Stimulated activated CD4-positive, alpha-beta T cell treated with anti-CD3 and anti-CD28 coated beads, Interleukin-2, amount 100 ng/mL, for 48 hours (primary cell): ENCODE measurements at places on chromosomes 12 and 14.

GRCh38 chr12:108835860-108836634 is 21.3 kb downstream of the SSH1 start:
- DNase-seq: no peak

GRCh38 chr12:3140284-3140683 is 63.1 kb downstream of the TSPAN9 start:
- DNase-seq: no peak

GRCh38 chr12:95607642-95608041 is 56.4 kb upstream of the USP44 start:
- DNase-seq: no peak

GRCh38 chr14:62914025-62914424 is 131.2 kb downstream of the KCNH5 start:
- DNase-seq: no peak

GRCh38 chr12:107635139-107635538 is 50.5 kb upstream of the PWP1 start:
- no peak for DNase-seq

DNA sequence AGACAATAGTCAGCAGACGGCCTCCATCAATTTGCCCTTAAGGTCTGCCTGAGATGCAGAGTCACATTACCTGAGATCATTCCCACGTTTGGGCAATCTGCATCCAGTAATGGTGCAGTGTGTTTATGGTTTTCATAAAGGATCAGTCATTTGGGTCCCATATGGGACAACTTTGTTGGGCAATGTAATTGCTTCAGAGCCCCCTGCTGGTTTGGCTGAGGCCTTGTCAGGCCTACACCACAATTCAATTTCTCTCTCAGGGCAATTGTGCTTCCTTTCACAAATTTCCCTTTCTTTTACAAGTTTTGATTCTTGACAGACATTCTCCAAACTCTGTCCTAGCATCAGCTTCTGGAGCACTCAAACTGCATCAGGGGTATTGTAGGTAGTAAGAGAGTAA is 191.2 kb upstream of the SSTR1 start:
- DNase-seq: no peak

DNA sequence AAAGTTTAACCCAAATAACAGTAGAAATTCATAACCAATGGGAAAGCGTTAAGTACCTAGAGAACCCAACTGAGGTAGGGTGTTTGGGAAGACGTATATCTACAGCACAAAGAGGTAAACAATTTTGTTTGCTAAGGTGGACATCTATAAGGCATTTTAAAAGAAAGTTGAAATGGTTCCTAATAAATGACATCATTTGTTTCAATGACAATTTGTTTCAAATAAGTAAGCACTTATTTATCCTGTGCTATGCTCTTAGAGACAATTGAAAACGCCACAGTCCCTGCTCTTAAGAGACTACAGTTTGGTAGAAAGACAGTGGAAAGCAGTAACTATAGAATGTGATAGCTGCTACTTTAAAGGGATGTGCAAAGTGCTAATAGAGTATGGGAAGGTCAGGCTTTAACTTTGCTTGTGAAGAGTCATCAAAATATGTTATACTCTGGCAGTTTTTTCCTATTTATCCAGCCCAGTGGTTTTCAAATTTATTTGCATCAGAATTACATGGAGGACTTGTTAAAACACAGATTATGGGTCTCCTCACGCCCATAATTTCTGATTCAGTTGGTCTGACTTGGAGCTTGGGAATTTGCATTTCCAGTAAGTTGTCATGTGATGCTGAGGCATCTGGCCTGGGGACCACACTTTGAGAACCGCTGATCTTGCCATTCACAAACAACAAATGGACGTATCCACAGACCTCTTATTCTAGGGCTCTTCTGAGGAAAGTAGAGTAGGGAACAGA is 19.6 kb upstream of the SMCO2 start:
- DNase-seq: no peak

- no peak for DNase-seq
These were observed 69.4 kb upstream of the RHOJ start for GRCh38 chr14:63134801-63135200.

GRCh38 chr14:88323086-88323522 is at the start of gene KCNK10:
TSS of gene KCNK10 (minus strand) at chr14:88323269. CDS start at chr14:88322798, 471 bp downstream.
- no peak for DNase-seq

DNA sequence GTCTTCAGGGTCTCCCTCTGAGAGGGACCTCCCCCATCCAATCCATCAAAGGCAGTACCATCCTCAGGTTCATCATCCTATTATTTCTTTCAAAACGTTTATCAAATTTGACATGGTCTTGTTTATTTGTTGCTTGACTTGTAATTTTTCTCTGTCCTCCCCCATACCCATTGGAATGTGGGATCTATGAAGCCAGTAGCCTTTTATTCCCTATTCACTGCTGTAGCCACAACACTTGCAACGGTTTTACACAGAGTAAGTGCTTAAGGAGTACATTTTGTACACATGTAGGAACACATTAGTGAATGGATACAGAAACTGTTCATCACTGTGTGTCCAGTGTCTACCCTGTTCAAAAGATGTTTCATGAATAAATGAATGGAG is 41.5 kb downstream of the IGF1 start:
- DNase-seq: no peak

- no peak for DNase-seq
These were observed 282.1 kb upstream of the GRIP1 start for GRCh38 chr12:66960704-66961690.

DNA sequence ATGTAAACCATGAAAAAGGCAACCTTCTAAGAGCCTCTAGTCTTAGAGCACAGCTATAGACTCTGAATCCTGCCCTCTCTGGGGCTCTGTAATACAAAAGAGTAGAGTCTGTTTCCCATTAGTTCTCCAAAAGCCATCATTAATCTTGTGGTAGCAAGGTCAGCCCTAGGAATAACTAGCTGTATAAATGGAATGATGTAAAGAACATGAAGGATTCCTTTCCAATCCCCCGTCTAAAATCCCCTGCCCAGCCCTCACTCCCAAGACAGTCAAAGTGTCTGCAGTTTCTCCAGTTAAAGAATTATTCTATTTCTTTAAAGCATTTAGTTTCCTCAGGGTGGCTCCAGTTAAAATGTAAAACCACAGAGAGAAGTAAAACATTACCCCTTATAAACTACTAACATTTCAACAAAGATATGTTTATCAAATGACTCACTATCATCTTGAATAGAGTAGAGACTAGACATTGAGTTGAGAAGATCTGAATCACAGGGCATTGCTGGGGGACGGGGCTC is 104.2 kb downstream of the ST8SIA1 start:
- no peak for DNase-seq

GRCh38 chr14:24390701-24391468 is 7.9 kb upstream of the NYNRIN start:
- no peak for DNase-seq

- no peak for DNase-seq
These were observed 96.0 kb upstream of the SLC38A4 start for GRCh38 chr12:46921764-46922133.

DNA sequence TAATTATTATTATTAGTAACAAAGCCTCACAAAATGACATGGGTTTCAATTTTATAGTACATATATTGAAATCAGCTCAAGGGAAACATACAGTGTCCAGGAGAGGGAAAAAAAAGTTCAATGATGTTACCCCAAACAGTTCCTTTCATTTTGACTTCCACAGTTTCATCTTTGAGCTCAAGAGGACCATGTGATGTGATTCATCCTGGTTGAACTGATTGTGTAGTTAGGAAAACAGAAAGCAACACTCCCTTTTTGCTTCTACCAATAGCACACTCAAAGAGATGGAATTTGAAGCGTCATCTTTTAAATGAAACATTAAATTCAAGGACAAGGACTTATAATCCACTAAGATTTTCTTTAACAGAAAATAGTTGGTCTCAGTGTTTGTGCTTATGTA is 461.0 kb downstream of the FOXG1 start:
- DNase-seq: no peak

DNA sequence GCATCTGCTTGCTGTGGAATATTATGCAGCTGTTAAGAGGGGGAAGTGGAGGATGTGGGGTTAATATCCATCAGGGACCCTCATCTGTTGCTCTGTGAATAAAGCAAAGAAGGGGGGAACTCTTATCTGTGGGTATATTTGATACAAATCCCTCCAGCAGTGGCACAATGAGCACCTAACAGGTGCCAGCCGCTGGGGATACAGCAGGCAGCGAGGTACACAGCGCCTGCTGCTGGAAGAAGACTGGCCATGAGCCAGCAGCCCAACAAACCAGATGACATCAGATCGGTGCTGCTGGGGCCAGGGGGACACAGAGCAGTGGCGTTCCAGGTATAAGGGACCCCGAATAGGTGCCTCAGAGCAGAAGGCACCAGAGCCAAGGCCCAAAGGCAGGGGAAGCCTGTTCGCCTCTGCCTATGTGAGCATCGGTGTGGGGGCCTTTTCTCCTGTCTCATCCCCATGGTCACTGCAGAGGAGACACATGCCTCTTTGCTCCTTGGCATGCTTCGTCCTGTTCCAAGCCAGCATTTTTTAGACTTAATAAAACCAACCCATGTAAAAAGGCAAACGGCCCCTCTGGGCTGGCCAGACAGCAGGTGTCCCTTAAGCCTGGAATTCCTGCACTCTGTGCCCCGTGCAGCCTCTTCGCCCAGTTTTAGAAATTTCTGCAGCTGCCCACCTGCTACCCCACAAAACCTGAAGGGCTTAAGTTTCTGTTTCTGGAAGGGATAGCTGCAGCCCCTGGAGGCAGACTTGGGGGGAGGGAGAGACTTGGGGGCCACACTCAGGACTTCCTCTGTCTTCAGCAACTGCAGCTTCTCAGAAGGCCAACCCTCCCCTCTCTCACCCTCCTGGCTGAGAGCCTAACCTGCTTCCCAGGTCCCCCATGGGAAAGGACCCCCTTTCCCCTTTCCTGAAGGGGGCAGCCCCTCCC is 1.6 kb upstream of the CKB start:
- DNase-seq: no peak

GRCh38 chr12:114685320-114685781 is 1.4 kb upstream of the TBX3 start:
- DNase-seq: no peak

DNA sequence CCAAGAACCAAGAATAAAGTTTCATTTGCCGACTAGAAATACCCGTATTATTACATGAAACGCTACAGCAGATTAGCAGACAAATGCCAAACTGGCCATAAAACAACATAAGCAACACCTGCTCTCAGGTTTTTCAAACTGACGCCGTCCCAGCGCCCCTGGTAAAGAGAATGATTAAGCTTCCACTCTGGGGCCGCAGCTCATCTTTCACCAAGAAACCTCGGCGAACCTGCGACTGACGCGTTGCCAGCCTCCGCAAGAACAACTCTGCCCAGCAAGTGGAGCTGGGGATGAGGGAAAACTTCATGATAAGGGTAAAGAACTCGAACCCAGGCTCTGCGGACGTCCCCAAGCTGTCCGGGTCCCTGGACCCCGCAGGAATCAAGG is 530 bp downstream of the ARL1 start:
- DNase-seq: no peak

DNA sequence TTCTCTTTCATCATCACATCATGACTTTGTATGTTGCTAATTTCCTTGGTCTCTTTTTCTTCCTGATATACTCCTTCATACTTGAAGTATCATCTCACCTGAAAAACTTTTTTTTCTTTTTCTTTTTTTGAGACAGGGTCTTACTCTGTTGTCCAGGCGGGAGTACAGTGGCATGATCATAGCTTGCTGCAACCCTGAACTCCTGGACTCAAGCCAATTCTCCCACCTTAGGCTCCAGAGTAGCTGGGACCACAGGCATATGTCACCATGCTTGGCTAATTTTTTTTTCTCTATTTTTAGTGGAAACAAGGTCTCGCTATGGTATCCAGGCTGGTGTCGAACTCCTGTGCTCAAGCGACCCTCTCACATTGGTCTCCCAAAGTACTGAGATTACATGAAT is 107.6 kb downstream of the RALGAPA1 start:
- no peak for DNase-seq

DNA sequence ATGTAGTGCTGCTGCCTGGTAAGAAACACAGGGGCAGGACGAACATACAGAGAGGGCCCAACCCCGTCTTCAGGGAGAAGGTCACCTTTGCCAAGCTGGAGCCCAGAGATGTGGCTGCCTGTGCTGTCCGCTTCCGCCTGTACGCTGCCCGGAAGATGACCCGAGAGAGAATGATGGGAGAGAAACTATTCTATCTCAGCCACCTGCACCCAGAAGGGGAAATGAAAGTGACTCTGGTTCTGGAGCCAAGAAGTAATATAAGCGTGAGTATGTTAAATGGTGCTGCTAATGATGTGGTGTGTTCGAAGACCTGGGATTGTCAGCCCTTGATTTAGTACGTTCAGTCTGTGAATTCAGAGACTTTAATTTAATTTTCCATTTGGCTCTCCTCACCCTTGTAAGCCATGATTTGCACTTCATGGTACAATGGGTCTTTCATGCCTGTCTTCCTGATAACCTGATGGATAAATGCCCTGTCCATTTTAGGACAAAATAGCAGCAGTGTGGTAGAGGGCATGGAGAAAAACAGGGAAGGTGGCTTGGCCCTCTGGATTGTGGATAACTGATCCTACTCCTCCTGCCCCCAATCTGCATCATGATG is 318.9 kb downstream of the SNAPC1 start:
- DNase-seq: no peak

GRCh38 chr12:109452489-109452888 is 24.6 kb downstream of the KCTD10 start:
- no peak for DNase-seq

GRCh38 chr14:65824285-65824977 is 411.9 kb downstream of the FUT8 start:
- peak; percentile 45 for DNase-seq

- no peak for DNase-seq
These were observed 100.1 kb downstream of the SCAF11 start for GRCh38 chr12:45890276-45890675.
